Activated naive CD4-positive, alpha-beta T cell treated with Interleukin-2 at 50 U/mL for 16 hours (primary cell): ENCODE measurements at places on chromosomes 12 and 14.

GRCh38 chr12:92929983-92930382 lies 888 bp upstream of the EEA1 start:
- no peak for DNase-seq

GRCh38 chr12:69247268-69248018 lies 8.1 kb downstream of the CPSF6 start:
- no peak for DNase-seq

DNA sequence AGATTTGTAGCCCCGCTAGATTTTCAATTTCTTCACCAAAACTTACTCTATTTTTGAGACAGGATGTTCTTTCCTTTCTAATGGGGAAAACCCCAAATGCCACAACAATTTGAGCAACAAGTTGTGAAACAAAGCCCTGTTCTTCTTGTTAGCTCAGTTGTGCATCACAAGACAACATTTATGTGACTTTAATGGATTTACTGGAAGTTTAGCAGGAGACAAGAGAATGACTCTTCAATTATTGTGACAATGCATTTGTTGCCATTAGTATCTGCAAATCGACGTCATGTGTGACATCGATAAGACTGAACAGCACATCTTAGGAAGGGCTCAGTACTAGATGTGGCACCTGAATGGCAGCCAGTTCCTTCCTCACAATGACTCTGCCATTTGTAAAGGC lies 1028.9 kb upstream of the TMEM132C start:
- DNase-seq = no peak

DNA sequence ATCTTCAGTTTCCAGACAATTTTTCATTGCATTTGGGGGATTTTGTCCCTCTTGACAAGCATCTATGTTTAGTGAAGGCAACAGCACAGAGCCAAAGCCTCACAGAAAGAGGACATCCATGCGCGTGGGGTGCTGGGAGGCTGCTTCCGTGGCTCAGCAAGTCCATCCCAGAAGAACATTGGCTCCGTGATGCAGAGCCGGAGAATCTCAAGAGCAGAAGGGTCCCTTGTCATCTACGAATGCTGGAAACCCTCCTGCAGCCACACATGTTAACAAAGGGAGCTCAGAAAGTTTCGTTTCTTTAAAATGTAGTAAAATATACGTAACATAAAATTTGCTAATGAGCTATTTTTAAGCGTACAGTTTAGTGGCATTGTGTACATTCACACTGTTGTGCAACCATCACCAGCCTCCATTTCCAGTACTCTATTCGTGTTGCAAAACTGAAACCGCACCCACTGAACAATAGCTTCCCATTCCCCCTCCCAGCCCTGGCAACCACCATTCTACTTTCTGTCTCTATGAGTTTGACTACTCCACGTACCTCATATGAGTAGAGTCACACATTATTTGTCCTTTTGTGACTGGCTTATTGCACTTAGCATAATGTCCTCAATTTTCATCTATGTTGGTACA lies 185.9 kb downstream of the TTC7B start:
- DNase-seq = no peak

GRCh38 chr12:124388679-124389137 lies 93.8 kb downstream of the RFLNA start:
- peak; percentile 62 for DNase-seq

GRCh38 chr12:85874031-85874461 lies at the start of gene NTS:
Gene NTS (plus strand): TSS chr12:85874295. CDS start chr12:85874404, 109 bp downstream.
- DNase-seq = no peak

DNA sequence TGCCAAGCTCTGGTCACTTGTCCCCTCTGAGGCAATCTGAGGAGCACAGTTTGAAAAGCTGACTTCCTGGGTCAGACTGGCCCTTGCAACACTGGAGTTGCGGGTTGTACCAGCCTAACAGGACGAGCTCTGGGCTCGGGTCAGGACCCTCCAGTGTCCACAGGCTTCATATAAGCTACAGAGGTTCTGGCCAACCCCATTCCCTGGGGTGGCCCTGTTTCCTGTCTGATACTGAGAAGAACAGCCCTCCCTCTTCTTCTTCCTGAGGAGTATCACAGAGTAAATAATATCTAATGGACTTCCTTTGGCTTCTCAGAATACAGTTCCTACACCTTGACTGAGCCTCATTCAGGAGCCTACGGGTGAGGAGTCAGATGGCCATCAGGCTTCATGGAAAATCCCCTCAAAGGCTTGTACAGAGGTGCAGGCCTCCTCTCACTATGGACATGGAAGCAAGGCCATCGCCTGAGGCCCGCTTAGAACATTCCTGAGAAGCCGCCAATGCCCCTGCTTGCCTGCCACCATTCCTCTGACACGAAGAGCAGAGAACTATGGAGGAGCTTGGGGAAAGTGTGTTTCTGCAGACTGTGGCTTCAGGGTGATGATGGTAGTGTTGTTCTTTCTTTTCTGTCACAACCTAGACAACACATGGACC lies 28.5 kb upstream of the ANO2 start:
- DNase-seq = no peak

DNA sequence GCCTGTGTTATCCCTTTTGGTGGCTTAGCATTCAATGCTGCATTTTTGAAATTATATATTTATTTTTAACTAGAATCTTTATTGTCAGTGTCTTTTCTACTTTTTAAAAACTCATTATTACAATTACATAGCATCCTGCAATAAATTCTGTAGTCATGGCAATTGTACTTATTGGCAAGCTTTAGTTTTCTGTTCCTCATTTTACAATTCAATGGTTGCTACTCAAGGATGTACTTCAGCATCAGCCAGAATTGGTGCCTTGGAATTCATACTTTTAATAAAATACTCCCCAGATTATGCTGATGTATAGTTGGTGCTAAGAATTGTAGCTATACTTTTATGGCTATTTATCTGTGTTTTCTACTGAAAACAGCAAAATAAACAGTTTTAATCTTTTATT lies 1756.8 kb upstream of the SEL1L start:
- DNase-seq = no peak

- no peak for DNase-seq
Measured at GRCh38 chr14:30751646-30752416, 122.5 kb upstream of the COCH start.
